Dermis microvascular lymphatic vessel endothelial cell (primary cell): ENCODE measurements at places on chromosomes 4 and X.
A peak's percentile ranks its signal among the peaks of the same experiment; 100 is the strongest.

DNA sequence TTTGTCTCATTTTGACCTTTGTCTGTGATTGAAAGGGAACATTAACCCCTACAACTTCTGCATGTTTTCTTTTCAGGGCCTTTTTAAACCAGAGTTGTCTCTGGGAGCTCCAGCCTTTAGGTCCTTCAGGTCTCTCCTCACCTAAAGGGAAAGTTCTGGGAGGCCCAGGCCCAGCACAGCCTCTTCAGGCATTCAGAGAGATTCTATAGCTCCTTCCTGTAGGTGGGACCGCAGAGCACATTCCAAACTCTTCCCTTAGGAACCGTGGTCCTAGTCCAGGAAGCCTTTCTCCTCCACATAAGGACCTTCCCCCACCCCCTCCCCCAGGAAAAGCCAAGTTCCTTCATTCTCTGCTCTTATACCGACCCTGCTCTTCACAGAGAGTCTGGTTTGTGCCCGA lies 14.9 kb downstream of the NKX6-1 start:
- DNase-seq, result no peak

- no peak for DNase-seq
Measured at GRCh38 chr4:169335331-169335730, 64.6 kb upstream of the SH3RF1 start.

GRCh38 chrX:2462780-2463179 lies 38.0 kb downstream of the DHRSX start:
- no peak for DNase-seq

DNA sequence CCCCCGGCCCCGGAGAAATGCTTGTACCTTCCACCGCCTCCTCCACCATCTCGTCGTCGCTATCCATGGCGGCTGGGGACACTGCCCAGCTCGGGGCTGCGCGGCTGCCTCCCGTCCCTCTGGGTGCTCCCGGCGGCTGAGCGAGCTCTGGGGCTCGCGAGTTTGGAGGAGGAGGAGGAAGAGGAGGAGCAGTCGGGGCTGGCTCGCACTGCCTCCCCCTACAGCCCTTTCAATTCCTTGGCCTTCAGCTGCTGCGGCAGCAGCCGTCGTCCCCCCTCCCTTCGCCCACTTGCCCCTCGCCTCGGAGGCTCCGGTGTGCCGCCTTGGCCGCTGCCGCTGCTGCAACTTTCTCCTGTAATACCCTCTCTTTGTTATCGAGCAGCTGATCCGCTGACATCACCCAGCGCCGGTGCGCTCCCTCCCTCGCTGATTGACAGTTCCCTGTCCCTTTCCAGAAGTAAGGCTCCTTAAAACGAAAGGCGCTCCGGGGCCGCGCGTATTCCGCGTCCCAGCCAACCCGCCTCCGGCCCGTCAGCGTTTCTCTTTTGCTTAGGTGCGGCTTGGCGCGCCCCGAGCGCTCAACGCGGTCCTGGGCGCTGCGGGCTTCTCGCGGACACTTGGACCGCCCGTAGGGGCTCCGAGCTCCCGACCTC lies at the start of gene SETD7:
Gene SETD7 (minus strand): TSS at position 149 of the 653 bp plus-strand sequence. CDS start 82 bp downstream, at position 67.
- DNase-seq, result peak; percentile 40

- DNase-seq, result no peak
Measured at GRCh38 chr4:184596617-184597185, 52.5 kb downstream of the CASP3 start.
